Glutamatergic neuron (in vitro differentiated cells): ENCODE measurements at places on chromosomes 1 and 21. TPM values are rescaled to one million over a fixed set of nuclear protein-coding genes. Genes with fewer than 3 reads are reported as not detected.
A peak's percentile ranks its signal among the peaks of the same experiment; 100 is the strongest.

G0S2 gene
- total RNA-seq = 2.5 TPM

C1orf115 gene
- 30.5 TPM for total RNA-seq

PPIAL4G gene
- total RNA-seq = 0.61 TPM

- peaks cover 9% of the 10 kb centered on the region for H3K36me3 ChIP-seq
- H3K4me1 ChIP-seq = peaks cover 33% of the 10 kb centered on the region
- peak overlapping the region; percentile 78 for H3K27ac ChIP-seq
- H3K27me3 ChIP-seq = peaks cover 4% of the 10 kb centered on the region
These were observed 47.1 kb downstream of the STX6 start for GRCh38 chr1:180975551-180975950.

- H3K36me3 ChIP-seq = no peaks in the 10 kb centered on the region
- DNase-seq = no peak
- no peak overlapping the region for H3K4me3 ChIP-seq
- H3K27me3 ChIP-seq = no peaks in the 10 kb centered on the region
These were observed 33.4 kb upstream of the COX20 start for GRCh38 chr1:244802041-244802440.

ITLN1 gene
- total RNA-seq = not detected

PTAFR gene
- 0.54 TPM for total RNA-seq

DNA sequence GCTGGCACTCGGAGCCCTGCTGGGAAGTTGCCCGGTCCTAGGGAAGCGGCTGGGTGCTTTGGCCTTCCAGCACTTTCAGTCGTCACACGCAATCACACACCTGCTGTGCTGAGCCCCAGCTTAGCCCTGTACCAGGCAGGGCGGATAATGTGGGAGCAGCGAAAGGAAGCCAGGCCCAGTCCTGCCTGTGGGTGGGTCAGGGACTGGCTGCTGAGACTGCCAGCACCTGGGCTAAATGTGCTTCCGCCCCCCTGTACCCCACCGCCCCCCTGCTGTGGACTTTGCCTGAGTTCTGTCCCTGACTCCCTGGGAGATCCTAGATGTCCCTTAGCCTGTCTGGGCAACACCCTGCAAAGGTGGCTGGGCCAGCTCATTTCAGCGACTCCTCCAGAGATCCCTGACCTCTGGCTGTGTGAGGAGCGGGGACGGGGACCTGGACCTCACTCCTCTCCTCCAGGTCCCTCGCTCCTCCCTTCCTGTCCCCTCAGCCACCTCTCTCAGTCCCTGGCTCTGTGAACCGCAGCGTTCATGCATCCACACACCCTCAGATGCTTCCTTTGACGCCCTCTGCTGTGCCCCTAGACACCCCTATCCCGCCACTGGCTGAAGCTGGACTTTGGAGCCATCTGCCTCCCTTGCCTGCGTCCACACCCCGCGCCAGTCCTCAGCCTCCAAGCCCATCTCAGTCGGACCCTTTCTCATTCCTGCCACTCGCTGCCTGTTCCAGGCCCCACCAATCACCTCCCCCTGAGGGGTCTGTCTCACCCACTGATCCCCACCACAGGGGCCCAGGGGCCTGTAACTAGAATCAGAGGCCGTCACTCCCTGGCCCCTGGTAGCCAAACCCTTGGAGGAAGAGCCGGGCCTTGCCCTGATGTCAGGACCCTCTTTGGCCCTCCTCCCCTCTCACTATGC, 1.4 kb downstream of the MMEL1 start:
- DNase-seq = no peak
- no peak overlapping the region for H3K4me3 ChIP-seq
- H3K27ac ChIP-seq = no peak overlapping the region
- peaks cover 19% of the 10 kb centered on the region for H3K27me3 ChIP-seq
- no peaks in the 10 kb centered on the region for H3K4me1 ChIP-seq

- peaks cover 8% of the 10 kb centered on the region for H3K4me1 ChIP-seq
- H3K27me3 ChIP-seq = peaks cover 9% of the 10 kb centered on the region
- no peak for DNase-seq
- peaks cover 11% of the 10 kb centered on the region for H3K36me3 ChIP-seq
- peak overlapping the region; percentile 75 for H3K27ac ChIP-seq
- no peak overlapping the region for H3K4me3 ChIP-seq
These were observed 24.4 kb downstream of the SLC45A1 start for GRCh38 chr1:8342325-8342724.

GBP2 gene
- total RNA-seq = not detected

DNA sequence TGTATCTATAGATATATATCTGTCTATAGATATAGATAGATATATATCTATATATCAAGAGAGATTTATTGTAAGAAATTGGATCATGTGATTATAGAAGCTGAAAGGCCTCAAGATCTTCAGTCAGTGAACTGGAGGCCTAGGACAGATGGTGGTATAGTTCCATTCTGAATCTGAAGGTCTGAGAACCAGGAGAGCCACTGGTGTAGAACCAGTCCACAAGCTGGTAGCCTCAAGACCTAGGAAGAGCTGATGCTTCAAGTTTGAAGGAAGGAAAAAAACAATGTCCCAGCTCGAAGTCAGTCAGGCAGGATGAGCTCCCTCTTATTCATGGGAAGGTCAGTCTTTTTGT, 213.2 kb upstream of the JUN start:
- DNase-seq = no peak
- H3K4me3 ChIP-seq = no peak overlapping the region
- no peaks in the 10 kb centered on the region for H3K27me3 ChIP-seq
- no peak overlapping the region for H3K27ac ChIP-seq
- no peaks in the 10 kb centered on the region for H3K36me3 ChIP-seq

ZNF593OS gene
- total RNA-seq = 4.2 TPM

DNA sequence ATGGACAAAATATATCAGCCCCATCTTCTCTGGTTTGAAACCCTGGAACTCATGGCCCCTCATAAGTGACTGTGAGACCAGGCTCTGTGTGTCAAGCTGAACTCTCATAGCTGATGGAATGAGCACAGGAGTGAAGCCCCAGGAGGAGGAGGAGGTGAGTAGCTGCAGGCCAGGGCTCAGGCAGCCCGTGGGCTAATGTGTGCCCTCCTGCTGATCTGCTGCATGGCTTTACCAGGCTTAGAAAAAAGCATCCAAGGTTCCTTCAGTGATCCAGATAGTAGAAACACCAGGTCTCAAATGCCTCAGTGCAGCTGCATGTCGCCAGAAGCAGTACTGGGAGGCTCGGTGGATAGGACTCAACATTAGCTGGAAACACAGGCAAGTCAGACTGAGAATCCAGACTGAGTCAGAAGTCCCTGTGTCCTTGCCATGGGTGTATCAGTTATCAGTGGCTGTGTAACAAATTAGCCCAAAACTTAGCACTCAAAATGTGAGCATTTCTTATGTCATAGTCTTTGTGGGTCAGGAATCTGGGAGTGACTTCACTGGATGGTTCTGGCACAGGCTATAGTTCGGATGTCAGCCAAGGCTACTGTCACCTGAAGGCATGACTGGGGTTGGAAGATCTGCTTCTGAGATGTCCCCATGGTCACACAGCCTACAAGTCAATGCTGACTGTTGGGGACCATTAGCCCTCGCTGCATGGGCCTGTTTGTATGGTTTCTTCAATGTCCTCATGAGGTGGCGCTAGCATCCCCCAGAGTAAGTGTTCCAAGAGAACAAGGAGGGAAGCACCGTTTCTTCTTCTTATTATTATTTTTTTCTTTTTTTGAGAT, 255.4 kb upstream of the IRF2BP2 start:
- peaks cover 36% of the 10 kb centered on the region for H3K4me1 ChIP-seq
- no peak for DNase-seq
- peaks cover 4% of the 10 kb centered on the region for H3K36me3 ChIP-seq

GRCh38 chr1:33670567-33670966, 193.3 kb upstream of the HMGB4 start:
- H3K27me3 ChIP-seq = peaks cover 2% of the 10 kb centered on the region
- H3K27ac ChIP-seq = no peak overlapping the region
- peaks cover 4% of the 10 kb centered on the region for H3K36me3 ChIP-seq
- H3K4me3 ChIP-seq = no peak overlapping the region

GRCh38 chr1:147545133-147545532, 3.8 kb downstream of the BCL9 start:
- H3K4me3 ChIP-seq = no peak overlapping the region
- H3K27ac ChIP-seq = no peak overlapping the region
- no peaks in the 10 kb centered on the region for H3K27me3 ChIP-seq

GRCh38 chr1:161037661-161038522, 872 bp downstream of the TSTD1 start:
- no peaks in the 10 kb centered on the region for H3K36me3 ChIP-seq
- peak overlapping the region; percentile 78 for H3K27ac ChIP-seq
- peaks cover 11% of the 10 kb centered on the region for H3K4me1 ChIP-seq
- peak overlapping the region; percentile 82 for H3K4me3 ChIP-seq
- H3K27me3 ChIP-seq = peaks cover 9% of the 10 kb centered on the region

GRCh38 chr1:14520514-14521163, 77.8 kb upstream of the KAZN start:
- H3K4me1 ChIP-seq = no peaks in the 10 kb centered on the region
- H3K27me3 ChIP-seq = no peaks in the 10 kb centered on the region
- H3K27ac ChIP-seq = no peak overlapping the region
- DNase-seq = no peak
